Right renal cortex interstitium (tissue), 3 donors: ENCODE measurements at places on chromosomes 16 and 17.

DNA sequence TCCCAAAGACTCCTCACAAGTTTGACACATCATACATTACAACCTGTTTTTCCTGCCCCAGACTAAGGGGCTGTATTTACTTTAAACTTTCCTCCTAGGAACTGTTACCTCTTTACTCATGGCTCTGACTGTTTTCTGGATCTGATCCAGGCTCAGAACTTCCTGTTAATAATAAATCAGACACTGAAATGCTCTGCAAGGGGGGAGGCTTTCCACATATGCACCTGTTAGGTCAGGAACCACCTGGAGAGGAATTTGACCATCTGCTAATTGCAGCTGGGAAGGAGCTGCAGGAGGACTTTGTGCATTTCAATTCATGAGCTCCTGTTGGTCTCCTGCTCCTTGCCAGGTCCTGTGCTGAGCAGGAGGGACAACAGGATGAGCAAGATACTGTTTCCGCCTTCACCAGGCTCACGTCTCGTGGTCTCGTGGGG, 476.9 kb upstream of the CDH5 start:
- DNase-seq, result no peak

DNA sequence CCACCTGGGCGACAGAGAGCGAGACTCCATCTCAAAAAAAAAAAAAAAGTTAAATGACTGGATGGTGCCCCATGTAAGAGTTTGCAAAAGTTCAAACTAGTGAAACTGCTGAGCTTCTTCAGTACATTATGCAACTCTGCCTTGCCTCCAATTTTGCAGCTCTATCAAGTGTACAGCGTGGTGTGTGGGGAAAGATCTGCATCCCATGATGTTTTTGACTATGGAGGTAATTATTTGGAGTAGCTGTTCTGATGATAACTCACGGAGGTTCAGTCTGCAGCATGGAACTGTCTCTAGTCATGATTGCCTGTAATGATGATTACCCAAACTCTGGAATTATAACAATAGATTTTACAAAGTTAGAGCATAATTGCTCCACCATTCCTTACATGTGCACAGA, 149.6 kb downstream of the PITPNC1 start:
- no peak for DNase-seq

DNA sequence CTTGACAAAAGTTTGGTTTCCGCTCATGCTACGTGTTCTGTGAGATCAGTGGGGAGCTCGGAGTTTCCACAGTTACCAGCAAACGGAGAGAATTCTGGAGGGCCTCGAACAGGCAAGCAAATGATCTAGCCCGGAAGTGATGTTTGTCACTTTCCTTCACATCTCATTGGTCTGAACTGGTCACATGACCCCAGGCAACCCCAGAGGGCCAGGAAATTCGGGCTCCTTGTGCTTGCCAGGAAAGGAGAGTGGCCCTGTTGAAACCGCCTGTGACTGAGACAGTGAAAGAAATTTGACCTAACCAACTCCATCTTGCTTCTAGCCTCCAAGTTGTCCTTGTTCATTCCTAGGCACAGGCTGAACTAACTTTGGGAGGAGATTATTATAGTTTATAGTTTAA, 23.0 kb downstream of the SPPL2C start:
- no peak for DNase-seq

DNA sequence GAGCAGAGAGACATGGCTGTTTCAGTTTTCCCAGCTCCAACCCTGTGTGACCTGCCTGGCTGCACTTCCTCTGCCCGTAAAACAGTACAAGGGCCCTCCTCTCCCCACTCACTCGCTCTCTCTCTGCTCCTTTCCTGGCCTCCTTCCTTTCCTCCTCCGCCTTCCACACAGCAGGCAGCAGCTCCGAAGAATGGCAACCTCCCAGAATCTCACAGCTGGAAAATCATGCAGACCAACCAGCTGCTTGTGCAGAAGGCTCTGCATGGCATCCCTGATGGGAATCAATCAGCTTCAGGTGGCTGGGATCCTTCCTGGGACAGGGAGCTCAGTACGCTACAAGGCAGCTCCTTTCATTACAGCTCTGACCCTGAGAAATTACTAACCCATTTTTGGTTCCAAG, 27.4 kb downstream of the TMEM132E start:
- DNase-seq, result no peak

DNA sequence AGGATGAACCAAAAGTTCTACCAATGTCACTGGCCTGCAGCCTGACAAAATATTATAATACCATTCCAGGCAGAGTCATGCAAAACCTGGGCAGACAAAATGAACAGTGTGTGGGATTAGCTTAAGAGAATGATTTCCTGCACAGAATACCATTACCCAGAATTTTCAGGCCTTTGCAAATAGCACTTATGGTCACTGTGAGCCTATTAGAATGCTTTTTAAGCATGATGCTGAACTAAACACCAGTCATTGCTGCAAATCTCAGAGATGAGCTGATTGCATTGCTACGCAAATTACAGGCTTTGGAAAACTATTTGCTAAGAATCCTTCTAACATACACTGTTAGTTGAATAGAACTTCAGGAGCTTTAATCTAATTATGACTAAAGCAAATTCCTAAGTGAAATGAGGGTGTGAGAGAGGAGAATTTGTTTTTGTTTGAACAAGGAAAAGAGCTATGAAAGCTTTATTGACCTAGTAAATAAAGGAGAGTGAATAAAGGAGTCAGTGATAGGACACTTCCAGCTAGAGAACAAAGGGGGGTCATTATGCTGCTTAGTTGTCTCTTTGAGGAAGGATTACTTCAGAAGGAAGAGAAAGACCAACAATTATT, 398.8 kb downstream of the HS3ST3B1 start:
- no peak for DNase-seq

- no peak for DNase-seq
Observed at GRCh38 chr16:61780161-61780560, 256.1 kb downstream of the CDH8 start.

GRCh38 chr17:73744411-73744810, 100.2 kb upstream of the SDK2 start:
- no peak for DNase-seq

GRCh38 chr16:24125214-24125613, 130.9 kb upstream of the CACNG3 start:
- no peak for DNase-seq

DNA sequence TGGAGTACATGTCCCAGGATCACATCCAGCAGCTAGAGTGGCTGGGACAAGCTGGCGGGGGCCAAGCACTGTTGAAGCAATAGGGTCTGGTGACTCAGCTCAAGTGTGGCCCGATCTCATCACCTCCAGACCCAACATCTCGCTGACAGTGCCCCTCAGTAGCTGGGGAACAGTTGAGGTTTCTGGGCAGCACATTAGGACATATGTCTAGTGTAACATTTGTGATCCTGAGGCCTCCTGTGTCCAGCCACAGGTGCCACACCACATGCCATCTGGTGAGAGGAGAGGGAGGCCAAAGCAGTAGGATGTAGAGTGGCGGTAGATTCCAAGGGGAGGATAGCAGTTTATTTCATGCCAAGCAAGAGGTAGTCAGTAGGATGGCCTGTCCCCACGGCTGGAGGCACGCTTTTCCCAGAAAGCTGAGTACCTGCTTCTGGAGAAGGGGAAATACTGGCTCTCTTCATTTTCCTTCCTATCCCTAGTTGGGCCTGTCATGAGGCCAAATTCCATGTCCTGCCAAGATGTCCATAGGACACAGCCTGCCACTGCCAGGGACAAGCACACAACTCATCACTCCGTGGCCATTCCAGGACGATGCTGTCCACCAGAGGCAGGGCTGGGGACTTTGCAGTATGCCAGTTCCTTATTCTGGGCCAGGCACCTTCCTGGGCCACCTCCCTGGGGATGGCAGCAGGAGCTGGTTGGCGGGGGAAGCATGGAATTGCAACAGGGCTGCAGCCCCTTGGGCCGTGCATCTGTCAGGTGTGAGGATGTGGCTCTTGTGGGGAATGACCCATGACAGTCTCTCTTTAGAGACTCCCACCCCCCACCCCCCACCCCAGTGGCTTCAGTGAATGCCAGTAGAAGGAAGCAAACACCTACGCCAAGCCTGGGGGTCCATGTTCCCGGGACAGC, 24.0 kb downstream of the GGA3 start:
- no peak for DNase-seq

DNA sequence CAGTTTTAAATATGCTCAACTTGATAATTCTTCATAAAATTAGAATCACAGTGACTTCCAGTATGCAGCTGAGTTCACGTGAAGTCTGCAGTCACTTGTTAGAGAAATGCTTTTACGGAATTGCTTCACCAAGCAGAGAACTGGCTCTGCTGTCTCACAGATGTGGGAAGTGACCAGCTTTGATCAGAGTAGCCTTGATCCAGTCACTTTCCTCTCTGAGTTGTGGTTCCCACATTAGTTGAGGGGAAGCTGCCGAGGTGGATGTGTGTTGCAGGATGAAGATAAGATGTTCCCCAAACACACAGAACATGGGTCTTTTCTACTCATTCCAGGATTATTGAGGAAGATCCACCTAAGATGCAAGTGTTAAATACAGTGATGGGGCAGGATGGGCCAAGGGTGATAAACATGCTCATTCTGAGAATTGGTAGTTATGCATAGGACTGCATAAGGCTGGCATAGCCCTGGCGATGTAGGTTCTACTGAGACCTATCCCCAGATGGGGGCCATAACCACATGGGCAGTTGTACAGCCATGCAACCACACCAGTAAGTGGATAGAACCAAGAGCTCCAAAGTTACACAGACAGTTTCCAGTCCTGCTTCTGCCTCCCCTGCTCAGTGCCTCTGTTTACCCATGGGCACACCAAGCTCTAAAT, 168.9 kb upstream of the MAF start:
- no peak for DNase-seq

- DNase-seq, result no peak
Observed at GRCh38 chr17:1328437-1328836, 49.0 kb downstream of the TRARG1 start.

DNA sequence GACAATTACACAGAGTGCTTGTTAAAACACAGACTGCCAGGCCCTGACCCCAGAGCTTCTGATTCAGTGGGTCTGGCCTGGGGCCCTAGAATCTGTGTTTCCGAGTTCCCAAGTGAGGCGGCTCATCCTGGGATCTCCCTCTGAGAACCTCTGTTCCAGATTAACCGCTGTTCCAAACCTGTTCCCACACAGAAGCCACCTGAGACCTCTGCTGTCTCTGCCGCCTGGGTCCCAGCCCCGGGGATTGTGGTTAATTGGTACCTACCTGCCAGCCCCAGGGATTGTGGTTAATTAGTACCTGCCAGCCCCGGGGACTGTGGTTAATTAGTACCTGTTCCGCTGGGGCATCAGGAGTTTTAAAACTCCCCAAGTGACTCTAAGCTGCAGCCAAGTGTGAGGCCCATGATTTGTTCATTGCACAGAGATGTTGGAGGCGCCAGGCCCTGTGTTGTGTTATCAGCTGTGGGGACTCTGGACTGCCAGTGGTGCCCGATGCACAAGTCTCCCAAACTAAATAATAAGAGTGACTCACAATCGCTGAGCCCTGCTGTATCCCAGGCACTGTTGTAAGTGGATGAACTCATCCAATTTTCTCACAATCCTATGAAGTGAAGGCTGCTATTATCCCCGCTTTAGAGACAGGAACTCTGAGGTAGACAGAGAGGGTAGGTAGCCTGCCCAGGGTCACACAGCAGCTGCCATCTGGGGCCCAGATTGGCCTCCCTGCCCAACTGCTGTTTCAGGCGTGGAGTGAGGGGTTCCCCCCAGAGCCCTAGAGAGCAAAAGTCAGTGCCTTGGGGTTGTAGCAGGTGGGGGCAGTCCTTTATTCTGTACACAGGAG, 219.7 kb downstream of the IRF8 start:
- no peak for DNase-seq

GRCh38 chr17:3827124-3827773, 18.8 kb downstream of the NCBP3 start:
- DNase-seq, result no peak

DNA sequence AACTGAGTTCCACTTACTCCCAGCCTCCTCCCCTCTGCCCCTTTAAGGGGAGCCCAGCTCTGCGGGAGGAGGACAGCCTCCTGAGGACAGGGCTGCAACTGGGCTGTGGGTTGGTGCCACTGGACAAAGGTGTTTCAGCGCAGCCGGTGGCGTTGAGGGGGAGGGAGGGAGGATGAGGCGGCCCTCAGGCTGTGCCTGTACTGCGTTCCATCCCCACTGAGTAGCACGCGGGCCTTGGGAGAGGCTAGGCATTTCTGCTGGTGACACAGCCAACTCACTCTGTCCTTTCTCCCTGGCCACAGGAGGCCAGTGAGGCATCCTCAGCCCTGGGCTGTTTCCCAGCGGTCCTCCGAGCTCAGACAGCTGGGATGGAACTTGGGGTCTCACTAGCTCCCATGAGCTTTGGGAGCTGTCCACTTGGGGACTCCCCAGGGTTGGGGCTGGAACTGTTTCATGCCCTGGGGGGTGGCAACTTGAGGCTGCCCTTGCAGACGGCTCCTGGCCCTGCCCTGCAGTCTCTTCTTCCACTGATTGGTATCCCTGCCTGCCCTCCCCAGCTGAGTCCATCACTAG, 70.5 kb downstream of the MPRIP start:
- no peak for DNase-seq

- no peak for DNase-seq
Observed at GRCh38 chr16:78259873-78260272, 160.4 kb downstream of the WWOX start.

DNA sequence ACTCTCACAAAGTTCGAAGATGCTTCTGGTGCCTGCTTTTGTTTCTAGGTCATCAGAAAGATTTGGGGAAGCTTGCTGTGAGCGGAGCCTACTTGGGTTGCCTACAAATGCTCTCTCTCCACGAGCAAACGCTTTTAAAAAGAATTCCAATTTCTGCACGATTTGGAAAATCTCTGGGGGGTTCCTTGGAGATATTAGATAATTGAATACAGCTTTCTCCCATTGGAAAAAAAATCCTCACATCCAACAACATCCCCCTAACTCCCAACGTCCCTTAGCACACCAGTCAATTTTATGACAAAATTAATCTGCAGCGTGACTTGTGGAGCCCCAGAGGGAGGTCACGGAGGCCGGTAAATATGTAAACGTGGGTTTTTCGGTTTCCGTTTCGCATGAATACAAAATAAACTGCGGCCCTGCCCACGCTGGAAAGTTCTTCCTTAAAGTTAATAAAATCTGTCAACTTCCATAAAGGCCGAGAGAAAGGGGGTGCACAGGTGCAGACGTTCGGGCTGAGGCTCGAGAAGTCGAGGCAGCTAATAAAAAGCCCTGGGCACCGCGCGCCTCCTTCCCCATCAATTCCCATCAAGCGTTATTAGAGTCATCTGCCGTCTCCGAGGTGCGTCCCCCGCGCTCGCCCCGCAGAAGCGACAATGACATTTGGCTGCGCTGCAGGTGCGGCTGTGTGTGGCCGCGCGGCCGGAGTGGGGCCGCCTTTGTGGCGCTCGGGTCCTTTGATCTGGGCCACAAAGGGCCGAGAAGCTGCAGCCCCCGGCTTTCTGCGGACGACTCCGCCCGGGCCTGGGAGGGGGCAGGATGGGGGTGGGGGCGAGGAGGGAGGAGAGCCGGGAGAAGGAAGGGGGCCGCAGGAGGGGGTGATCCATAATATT, 37.6 kb downstream of the SALL1 start:
- no peak for DNase-seq
